NCI-H345 (cell line): ENCODE measurements at places on chromosomes 11 and 22.
A peak's percentile ranks its signal among the peaks of the same experiment; 100 is the strongest.

- DNase-seq: no peak
These were observed 61.2 kb upstream of the CHST1 start for GRCh38 chr11:45726493-45727054.

DNA sequence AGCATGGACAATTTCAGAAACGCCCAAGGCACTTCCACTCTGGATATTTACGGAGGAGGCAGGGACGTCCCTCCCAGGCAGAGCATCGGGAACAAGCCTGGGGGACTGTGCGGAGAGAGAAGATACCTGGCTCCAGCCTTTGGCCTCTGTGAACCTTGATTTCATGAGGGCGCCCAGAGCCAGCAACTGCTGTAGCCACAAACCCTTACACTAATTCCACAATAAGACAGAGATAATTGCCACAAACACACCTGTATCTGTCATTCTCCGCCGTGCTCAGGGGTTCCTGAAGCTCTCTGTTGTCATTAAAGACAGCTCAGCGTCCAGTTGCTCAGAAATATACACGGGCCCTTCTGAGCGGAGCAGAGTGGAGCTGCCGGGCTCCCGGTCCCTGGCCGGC is 1292.1 kb downstream of the TBC1D22A start:
- no peak for DNase-seq

DNA sequence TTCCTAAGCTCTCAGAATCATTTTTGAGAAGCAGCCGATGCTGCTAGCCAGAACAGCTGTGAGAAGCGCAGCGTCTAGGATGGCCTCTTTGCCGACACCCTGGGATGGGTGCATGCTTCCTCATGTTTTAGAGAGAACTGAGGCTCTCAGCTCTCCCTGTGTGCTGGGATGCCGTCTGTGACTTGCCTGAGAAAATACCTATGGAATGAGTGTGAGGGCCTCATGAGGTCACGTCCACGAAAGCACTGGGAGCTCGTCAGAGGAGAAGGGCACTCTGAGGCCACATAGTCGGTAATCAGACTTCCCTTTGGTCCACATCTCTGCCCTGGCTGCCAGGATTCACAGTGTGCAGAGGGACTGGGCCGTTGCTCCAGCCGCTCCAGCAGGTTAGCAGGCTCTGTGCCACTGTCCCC is 54.7 kb downstream of the MICAL3 start:
- DNase-seq: no peak

DNA sequence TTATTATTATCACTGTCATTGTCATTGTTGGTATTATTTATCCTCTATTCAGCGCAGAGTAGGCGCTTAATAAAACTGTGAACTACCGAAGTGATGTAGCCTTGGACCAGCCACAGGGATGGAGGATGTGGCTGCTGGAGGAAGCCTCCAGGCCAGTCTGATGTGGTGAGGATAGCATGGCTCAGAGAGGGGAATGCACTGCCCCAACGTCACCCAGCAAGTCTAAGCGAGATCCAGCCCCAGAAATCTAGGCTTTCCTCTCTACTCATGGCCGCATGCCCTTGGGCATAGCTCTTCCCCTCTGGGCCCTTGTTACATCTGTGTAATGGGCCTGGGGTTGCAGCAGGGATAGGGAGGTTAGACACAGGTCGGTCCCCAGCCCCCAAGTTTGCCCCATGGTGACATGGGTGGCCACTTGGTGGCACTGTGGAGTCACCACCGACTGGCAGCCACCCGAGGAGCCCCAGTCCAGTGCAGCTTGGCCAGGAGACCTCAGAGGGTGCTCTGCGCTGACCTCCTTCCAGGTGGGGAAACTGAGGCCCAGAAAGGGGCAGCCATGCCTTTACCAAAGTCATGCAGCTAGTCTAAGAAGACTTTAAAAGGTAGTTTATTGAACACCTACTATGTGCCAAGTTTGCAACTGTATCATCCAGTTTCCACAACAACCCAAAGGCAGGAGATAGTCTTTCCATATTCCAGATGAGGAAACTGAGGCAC is 395.7 kb downstream of the MN1 start:
- DNase-seq: no peak

DNA sequence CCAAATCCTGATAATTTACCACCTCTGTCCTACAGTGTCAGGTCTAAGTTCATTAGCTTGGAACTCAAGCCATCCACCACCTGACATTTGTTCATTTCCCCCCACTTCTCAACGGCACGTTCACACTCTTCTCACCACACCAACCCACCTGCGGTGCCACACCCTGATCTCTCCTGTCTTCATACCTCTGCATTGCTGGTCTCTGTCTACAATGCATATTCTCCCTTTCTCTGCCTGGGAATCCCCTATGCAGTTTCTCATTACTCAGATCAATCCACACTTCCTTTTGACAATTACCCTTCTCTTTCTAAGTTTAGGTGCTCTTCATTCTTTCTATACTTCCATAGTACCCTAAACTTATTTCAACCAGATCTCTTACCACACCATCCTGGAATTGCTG is 20.4 kb upstream of the EMSY start:
- no peak for DNase-seq

GRCh38 chr11:75105462-75105925 is 8.8 kb upstream of the OR2AT4 start:
- peak; percentile 42 for DNase-seq

- no peak for DNase-seq
These were observed 132.3 kb downstream of the COMMD9 start for GRCh38 chr11:36156817-36157519.

- no peak for DNase-seq
These were observed 65.4 kb downstream of the MICAL2 start for GRCh38 chr11:12175694-12176241.

- peak; percentile 45 for DNase-seq
These were observed 697 bp upstream of the PAFAH1B2 start for GRCh38 chr11:117143390-117143789.

DNA sequence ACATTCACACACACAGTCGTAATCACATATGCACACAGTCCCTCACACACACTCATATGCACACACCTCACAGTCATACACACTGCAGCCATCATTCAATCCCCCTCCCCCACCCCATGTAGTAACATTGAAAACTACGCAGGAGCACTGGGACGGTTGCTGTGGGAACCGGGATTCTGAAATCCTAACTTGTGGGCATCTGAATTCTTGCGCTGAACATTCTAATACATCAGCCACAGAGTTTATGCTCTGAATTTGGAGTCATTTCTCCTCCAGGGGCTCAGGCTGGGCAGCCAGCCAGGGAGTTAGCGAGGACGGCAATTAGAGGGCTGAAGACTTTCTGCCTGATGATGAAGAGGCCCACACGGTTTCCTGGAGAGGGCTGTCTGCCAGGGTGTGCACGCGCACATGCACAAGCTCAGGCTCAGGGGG is 32.7 kb downstream of the CD6 start:
- DNase-seq: no peak

DNA sequence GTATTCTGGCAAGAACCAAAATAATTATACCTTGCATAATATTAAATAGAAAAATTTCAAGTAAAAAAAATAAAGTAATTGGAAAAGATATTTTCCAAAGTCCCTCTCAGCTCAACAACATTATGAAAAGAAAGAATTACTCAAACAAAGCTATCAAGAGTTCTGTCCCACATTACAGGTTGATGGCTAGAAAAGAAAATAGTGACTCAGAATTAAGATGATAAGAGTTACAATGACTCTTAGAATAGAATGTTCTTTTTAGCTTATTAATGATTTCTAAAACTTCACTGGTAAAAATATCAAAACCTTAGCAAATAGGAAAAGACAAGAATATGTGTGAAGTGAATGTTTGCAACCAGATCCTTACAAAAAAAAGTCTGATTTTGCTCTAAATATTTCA is 312.5 kb upstream of the PDGFD start:
- DNase-seq: no peak

DNA sequence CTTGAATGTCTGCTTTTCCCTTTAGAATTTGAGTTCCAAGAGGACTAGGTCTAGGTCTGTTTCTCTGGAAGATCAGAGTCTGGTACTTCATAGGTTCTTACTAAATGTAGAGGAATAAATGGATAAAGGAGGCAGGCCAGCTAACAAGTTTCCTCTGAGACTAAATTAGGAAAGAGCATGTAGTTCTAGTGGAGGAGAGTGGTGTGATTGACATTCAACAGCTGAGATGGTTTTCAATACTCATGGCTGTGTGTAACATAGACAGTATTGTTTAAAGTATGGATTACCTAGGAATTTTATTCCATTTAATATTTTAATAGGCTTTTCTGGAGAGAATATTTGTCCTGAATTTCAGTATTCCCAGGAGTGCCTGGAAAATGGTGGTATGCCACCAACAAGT is 364.7 kb downstream of the METTL15 start:
- DNase-seq: no peak

DNA sequence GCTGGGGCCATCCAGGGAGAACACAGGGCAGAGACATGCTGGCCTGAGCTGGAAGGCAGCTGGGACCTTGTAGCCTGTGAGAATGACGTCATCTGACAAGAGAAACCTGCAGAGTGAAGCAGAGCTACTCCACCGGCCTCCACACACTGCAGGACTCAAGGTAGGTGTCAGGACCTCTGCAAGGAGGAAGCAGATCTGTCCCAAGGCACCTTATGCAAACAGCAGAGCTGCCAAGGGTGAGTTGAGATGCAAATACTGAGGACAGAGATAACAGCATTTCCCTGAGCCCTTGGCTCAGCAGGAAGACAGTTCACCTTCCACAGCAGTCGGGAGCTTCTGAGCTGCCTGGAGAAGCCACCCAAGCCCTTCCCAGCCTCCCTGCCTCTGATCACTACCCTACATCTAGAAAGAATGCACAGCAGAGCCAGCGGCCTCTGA is 51.9 kb upstream of the IGSF9B start:
- DNase-seq: no peak

DNA sequence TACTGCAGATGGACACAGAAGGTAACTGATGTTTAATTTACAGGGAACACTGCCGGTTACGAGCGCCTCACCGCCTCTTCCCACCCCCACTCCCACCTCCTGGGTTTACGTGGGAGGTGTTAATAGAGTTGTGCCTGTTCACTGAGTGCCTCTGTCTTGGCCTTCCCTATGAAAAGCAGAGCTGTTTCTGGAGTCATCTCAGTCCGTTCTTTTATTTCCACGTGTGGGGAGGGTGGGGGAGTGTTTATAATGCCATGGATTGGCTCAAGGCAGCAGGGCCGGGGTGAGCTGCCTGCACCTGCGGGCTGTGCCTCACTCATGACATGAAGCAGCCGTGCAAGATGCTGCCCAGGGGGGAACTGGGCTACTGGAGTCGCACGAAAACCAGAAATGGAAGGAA is 322.7 kb downstream of the CADM1 start:
- DNase-seq: no peak

DNA sequence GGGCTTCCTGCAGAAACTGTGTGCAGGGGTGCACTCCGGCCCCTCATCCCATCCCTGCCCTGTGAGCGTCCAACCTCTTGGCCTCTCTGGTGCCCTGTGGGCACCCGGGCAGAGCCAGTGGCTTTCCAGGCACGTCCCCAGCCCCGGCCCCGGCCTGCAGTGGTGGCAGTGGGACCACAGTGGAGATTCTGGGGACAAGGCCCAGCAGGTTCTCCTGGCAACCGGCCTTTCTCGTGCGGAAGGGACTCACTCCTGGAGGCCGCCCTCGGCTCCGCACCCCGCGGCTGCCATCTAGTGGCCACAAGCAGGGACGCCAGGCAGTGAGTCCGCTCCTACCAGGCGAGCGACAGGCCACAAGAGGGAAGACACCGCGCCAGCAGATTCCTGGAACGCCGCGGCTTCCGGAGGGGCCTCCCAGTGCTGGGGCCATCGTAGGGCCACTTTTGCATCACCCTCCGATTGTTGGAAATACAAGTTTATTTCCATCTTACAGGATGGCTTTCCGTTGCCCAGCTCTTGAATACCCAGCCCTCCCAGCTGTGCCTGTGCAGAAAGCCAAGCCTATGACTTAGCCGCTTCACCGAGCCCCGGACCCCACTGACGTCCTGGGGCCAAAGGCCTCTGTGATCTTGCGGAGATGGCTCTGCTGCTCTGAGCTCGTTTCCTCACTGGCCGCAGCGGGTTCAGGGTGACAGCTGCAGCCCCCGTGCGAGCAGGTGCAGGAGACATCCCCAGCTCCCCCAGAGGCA is 357.3 kb downstream of the CTTN start:
- peak; percentile 77 for DNase-seq

DNA sequence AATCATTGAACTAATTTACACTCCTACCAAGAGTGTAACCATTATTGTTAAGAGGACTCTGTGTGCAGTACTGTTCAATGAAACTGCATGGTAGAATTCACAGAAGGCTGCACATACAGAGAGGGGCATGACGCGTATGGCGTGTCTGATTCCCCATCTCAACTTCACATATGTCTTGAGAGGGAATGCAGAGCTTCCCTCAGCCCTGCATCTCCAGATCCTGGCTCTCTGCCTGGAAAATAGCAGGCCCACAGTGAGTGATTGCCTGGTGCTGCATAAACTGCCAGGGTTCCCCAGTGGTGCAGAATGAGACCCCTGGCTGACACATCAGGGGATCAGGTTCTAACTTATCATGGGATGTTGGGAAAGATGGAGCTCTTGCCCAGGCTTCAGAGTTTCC is 260.2 kb upstream of the ISX start:
- DNase-seq: no peak

DNA sequence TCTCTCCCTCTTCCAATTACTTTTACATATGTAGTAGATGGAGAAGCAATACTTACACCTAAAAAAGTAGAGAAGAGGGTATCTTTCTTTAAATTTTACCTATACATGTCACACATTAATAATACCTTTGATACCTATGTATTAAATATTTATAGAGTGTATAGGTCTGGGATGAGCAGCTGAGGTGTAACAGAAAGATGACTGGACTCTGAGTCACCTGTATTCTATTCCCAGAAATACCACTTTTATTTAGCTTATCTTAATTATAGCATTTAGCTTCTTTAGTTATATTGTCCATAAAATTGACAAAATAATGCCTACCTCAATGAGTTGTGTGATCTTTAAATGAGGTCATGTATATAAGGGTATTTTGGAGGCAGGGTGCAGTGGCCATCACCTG is 30.6 kb upstream of the YAP1 start:
- DNase-seq: no peak

GRCh38 chr11:4495487-4495886 is 13.0 kb downstream of the OR52K1 start:
- no peak for DNase-seq

- DNase-seq: no peak
These were observed 5.9 kb upstream of the GRAMD4 start for GRCh38 chr22:46614025-46614931.

DNA sequence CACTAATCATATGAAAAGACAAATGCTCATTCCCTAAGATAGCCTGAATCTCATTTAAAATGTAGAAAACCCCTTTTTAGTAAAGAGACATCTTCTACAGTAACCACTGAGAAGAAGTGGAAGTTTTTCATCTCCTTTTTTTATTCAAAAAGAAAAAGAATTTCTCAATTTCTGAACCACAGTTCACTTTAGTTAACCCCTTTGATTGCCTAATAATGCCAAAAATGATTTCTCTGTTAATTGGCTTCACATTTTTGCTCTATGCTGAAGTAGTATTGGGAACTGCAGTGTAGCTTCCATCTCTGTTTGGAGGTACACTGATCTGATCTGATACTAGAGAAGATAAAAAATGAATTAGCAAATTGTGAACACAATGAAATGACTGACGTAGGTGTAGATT is 58.3 kb downstream of the CD44 start:
- DNase-seq: no peak
